HEK293T (cell line): ENCODE measurements at places on chromosomes 7 and 10.

DNA sequence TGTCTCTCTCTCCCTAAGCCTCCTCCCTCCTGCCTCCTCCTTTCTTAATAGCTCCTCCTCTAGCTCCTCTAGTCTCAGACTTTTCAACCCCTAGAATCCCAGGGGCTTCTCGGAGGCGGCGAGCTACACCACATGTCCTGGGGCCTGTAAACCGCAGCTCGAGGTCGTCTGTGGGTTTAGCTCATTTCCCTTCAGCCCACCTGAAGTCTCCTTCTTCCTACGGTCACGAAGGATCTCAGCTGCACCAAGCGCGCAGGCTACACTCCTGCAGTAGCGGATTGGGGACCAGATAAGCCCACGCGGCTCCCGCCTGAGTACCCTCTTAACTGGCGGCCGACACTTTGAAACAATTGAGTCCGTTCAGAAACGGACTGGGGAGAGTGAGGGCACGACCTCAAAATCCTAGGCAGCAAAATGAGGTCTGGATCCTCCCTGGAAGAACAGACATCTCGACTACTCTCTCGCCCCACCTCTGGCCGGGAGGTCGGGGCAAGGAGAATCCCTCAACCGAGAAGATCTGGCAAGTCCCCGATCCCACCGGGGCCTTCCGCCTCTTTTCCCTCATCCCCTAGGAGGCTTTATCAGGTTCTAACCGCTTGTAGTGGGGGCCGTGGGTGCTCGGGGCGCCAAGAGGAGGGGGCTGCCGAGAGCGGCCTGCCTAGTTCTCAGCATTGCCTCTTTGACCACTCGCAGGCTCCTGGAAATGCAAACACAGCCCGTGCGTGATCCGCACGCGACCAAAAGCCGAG is 1.3 kb upstream of the SORCS3 start:
- DNase-seq, result no peak

GRCh38 chr10:124271676-124272075 is 147.0 kb downstream of the OAT start:
- DNase-seq, result no peak

- no peak for DNase-seq
These were observed 123.4 kb upstream of the BTBD16 start for GRCh38 chr10:122147663-122148062.

DNA sequence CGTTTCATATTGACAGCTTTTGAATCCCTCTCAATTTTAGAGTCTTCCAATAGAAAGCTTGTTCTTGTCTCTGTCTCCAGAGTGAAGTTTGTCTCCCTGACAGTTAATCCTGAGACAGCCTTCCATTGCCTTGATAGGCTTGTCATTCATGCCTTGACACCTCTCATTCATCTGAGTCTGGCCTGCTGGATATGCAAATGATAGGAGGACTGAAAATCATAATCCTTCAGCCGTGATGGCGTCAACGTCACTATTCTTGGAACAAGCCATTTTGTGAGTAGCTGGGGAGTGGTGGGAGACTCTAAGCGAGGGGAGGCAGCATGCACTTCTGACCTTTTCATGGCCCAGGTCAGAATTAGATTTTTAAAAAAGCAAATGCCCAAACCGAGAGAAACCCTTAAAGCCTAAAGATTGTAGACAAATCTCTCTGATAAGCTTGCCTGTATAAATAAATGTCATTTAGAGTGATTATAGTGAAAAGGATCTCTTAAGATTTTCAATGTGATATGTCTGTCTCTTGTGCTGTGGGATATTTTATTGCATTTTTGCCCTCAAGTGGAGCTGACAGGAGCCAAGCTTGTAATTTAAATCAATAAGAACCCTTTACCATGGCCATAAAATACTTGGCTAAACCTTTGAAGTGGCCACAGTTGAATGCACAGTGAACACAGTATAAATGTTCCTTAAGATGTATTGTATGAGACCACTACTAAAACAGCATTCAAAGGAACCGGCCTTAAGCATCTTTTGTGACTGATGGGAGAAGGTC is 148.8 kb downstream of the SNX10 start:
- no peak for DNase-seq

- DNase-seq, result no peak
These were observed 10.2 kb upstream of the EPC1 start for GRCh38 chr10:32357056-32357735.

- no peak for DNase-seq
These were observed 239.9 kb downstream of the ADRA2A start for GRCh38 chr10:111316722-111317212.

GRCh38 chr10:77671594-77672252 is 34.1 kb upstream of the KCNMA1 start:
- no peak for DNase-seq

DNA sequence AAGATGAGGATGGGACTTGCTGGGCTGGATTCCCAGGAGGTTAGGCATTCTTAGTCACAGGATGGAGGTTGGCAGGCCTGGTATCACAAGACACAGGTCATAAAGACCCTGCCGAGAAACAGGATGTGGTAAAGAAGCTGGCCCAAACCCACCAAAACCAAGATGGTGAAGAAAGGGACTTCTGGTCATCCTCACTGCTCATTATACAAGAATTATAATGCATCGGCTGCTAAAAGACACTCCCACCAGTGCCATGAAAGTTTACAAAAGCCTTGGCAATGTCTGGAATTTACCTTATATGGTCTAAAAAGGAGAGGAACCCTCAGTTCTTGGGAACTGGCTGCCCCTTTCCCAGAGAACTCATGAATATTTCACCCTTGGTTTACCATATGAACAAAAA is 345.5 kb upstream of the POM121L12 start:
- DNase-seq, result no peak

DNA sequence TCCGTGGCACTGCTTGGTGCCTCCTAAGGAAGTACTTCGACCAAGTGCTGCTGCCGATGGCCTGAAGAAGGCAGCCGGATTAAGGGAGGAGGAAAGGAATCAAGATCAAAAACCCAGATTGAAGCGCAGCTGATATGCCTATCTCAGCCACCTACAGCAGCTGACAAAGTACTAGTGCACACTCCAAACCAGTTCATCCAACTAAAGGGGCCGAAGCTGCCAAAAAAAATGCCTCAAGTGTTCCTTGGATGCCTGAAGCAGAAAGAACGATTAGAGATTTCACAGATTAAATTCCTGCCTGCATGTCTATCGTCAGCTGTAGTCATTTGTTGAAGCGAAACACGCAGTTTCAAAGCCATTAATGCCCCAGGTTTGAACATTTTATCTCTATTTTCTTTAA is 65.7 kb downstream of the TNRC18 start:
- DNase-seq, result no peak

DNA sequence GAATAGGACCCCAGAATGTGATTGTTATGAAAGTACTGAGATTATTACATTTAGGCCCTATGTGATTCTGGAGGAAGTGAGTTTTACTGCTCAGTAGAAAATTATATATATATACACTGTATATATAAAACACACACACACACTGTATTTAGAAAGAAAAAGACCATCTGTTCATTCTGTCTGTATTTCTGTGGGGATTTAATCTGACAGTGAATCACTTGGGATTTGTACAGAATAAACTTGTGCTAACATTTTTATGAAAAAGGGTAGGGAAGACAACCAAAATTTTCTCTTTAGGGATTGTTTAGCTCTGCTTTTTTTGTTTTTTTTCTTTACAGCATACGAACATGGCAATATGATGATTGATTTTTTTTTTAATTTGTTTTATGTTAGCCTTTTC is 142.7 kb downstream of the EXOC4 start:
- DNase-seq, result no peak

DNA sequence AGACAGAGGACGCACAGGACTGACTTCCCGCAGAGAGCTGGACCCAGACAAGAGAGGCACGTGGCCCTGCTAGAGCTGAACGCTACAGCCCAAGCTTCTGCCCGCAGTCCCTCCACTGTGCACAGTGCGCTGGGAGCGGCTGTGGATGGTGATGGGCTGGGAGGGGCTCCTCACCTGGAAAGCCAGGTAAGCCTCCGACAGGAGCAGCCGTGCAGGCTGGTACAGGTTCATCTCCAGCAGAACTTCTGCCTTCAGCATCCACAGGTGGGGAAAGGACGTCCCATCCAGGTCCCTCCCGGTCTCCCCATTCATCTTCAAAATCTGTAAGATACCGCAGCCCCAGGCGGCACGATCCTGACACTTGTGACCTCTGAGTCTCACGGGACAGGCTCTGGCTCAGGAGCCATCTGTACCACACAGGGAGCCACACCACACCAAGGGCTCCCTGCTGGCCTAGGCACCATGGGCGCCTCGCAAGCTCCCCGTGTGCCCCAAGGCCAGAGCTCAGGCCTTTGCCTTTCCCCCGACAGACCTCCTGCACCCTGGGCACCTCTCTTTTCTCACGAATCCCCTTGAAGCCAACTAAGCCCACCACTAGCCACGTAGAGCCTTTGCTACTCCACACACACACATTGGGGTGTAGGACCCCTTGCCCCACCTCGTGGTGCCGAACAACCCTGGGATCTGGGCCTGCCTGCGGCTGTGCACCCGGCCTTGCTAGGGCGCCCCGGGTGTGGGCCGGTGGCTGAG is 76.3 kb downstream of the CFAP46 start:
- no peak for DNase-seq

DNA sequence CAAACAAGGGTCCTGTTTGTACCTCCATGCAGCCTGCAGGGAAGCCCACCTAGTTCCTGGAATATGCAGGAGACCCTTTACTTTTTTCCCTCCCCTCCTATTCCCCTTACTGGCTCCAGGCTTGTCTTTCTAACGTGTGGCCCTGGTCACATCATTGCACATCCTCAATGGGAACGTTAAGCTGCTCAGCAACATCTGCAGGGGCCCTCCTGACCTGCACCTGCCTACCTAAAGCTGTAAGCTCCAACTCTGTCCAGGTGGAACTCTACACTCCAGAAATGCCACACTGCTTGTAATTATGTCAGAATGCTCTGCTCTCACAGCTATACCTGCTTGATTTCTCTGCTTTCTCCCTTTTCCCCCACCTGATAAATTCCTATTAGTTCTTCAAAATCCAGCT is 72.1 kb downstream of the ARMC3 start:
- no peak for DNase-seq

- DNase-seq, result no peak
These were observed 3.9 kb upstream of the MLLT10 start for GRCh38 chr10:21530168-21530567.

DNA sequence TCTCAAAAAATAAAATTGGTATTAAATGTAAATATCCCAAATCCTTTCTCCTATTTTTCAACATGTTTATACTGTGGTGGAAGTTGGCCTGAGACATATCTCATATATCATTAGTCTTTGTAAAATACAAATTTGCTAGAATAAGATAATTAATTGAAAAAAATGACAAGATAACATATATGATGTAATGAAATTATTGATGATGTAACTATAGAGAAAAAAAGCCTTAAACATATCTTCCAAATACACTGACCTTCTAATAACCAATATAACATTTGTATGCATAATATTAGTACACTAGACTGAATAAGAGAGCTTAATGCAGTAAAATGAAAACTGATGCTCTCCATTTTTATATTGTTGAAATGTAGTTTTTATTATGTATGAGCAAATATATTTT is 104.3 kb downstream of the PRKG1 start:
- DNase-seq, result no peak

DNA sequence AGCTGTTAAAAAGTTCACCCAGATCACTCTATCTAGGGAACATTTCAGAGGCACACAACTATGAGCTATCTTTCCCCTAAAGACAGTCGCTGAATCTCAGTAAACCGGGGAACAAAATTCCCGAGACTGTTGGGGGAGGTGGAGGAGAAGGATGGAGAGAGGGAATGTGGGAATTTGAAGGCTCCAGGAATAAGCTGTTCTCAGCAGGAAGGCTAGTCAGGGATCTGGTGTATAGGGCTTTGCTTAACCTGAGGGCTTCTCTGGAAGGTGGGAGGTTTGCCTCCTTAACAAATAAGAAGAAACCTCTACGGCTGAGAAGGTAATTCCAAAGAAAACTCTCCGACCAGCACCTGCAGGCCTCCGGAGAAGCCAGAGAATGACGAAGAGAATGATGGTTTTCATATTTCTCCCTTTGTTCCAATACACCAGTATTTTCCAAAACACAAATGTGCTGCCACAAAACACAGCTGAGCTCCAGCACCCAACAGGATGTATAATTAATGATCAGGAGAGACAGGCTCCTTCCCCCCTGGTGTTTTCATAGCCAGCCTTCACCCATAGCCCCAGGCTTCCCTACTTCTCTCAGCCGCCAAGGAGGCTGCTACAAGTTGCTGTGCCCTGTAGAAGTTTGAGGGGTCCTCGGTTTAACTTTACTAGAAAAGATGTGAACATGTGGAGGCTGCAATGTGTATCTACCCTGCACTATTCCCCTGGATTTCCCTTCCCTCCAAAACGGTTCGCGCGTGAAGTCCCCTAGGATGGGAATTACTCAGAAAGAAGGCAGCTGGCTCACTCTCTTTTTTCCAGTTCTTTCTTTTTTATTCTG is 2.0 kb downstream of the KCNMA1 start:
- no peak for DNase-seq

DNA sequence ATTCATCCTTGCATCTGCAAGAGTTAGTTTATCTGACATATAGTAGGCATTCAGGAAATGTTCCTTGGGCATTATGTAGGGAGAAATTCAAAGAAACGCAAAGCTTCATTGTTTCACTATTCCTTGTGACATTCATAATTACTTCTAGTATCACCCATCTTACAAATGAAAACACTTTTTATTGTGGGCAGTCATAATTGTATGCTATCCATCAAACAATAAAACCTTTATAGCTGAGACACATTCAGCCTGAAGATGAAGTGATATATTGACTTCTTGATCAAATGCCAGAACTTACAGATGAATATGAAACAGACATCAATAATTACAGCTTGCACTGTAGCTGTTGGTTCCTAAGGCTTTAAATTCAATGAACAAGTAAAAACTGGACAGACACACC is 36.4 kb downstream of the FAM204A start:
- no peak for DNase-seq

DNA sequence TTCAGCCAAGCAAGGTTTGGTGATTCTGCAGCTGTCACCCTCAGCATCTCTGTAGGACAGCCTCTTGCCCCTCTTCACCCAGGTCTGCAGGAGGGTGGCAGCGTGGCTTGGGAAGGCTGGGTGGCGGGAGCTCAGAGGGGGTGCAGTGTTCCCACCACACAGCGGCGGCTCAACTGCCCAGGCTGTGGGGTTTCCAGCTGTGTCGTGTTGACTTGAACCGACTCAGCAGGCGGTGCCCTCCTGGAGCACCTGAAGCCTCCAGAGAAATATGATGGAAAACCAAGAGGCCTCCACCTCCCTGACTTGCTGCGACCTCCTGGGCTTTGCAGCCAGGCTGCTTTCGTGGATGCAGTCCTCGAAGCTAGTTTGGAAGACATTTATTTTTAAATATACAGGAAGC is 68.0 kb upstream of the KLF6 start:
- no peak for DNase-seq

GRCh38 chr7:17444673-17445072 is 146.2 kb downstream of the AHR start:
- no peak for DNase-seq

GRCh38 chr10:80373502-80373901 is 16.9 kb downstream of the DYDC2 start:
- DNase-seq, result no peak

DNA sequence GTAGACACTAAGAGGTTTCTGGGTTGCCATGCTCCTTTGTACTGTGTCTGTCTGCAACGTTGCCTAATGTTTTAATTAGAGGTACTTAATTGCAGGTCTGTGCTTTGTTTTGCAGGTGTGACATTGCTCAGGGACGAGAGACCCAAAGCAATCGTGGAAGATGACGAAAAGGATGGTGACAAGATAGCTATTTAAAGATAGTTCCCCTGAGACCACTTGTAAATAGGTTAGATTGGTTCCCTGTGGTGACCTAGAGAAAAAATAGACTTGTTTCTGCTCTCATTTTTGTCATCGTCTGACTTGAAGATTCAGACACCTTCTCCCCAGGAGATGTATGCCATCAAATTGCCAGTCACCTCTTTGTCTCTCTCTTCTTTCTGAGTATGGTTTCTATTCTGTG is 20.1 kb downstream of the PPP1R17 start:
- DNase-seq, result no peak

- DNase-seq, result no peak
These were observed 101.6 kb downstream of the PDGFA start for GRCh38 chr7:417973-418601.
